GM23338 (cell line): ENCODE measurements at places on chromosomes 11 and 22. TPM values are rescaled to one million over a fixed set of nuclear protein-coding genes. Genes with fewer than 3 reads are reported as not detected.

SLC22A8 gene
- total RNA-seq = not detected in 2 replicates

GRCh38 chr11:14288189-14288935 lies 70.6 kb downstream of the RRAS2 start:
- no peaks in the 10 kb centered on the region for H3K4me1 ChIP-seq
- H3K36me3 ChIP-seq = peaks cover 28% of the 10 kb centered on the region
- no peak for DNase-seq
- H3K27ac ChIP-seq = peak overlapping the region; percentile 43

- H3K27ac ChIP-seq = no peak overlapping the region
- no peaks in the 10 kb centered on the region for H3K4me1 ChIP-seq
- no peaks in the 10 kb centered on the region for H3K27me3 ChIP-seq
- no peaks in the 10 kb centered on the region for H3K36me3 ChIP-seq
- no peak overlapping the region for H3K4me3 ChIP-seq
- DNase-seq = no peak
These were observed 487.0 kb downstream of the TBC1D22A start for GRCh38 chr22:47249370-47249928.

DNA sequence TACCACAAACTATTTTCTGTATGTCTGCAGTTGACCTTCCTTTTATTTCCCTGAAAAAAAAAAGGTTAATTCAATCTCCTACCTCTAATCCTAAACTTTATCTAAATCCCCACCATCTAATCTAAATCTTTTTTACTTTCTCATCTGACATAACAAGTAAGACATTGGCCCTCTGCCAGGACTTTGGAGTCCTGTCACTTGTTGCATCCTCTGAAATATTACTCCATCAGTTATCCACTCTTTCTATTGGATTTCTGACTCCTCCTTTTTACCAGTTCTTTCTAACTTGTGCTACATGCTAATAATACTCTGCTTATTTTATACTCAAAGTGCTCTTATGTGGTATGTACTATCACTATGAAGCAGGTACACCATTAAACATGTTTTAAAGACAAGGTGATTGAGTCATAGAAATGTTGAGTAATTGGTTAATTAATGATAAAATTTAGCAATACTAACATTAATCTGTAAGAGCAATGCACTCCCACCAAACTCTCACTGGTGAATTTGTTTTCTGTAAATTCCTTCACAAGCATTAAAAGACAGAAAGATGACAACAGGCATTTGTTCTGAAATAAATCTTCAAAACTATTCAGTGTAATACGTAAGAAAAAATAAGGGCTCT lies 914.2 kb upstream of the RAG2 start:
- no peak overlapping the region for H3K27ac ChIP-seq
- no peak for DNase-seq
- no peak overlapping the region for H3K4me3 ChIP-seq
- H3K36me3 ChIP-seq = peaks cover 9% of the 10 kb centered on the region
- no peaks in the 10 kb centered on the region for H3K4me1 ChIP-seq

CARD18 gene
- total RNA-seq = not detected in 2 replicates

- no peak overlapping the region for H3K4me3 ChIP-seq
- H3K36me3 ChIP-seq = no peaks in the 10 kb centered on the region
- H3K27me3 ChIP-seq = no peaks in the 10 kb centered on the region
These were observed 162.1 kb downstream of the MN1 start for GRCh38 chr22:27639248-27640086.

RIBC2 gene
- 2.2 TPM in 2 replicates for total RNA-seq

PHLDB1 gene
- 85.2 and 93.9 TPM in 2 replicates for total RNA-seq

ALX4 gene
- total RNA-seq = not detected in 2 replicates
